SJSA1 (cell line): ENCODE measurements at places on chromosomes 12 and 14.

DNA sequence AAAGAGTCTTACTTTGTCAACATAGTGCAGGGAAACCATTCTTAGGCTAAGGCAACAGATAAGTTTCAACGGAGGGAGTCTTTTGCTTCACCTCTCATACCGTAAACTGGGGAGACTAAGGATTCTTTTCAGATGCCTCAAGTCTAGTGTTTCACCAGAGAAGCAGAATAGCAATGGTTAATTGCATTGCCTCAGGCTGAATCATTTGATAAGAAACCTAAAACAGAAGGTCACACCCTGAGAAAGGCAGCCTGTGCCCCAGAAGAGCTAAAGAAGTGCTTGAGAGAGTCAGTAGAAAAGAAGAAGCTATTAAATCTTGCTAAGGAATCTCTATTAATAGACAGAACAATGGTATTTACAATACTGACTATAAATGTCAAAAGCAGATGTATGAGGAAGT, 21.8 kb upstream of the ATXN7L3B start:
- DNase-seq = no peak

- DNase-seq = no peak
Observed at GRCh38 chr14:91899213-91899612, 31.9 kb upstream of the TC2N start.

DNA sequence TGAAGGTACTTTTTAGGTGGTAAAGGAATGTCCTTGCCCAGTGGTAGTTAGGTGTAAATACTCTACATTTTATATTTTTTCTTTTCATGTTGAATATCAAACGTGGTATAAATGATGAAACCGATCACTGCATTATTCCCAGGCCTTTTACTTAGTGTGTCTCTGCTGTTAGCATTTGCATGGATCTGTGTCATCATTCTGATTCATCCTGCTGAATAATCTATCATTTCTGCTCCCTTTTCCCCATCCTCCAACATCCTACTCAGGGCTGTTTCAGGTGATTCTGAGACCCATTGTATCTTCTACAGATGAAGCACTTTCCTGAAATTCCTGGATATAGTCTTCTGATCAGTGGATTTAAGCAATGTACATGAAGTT, 61.0 kb upstream of the PTHLH start:
- DNase-seq = no peak

GRCh38 chr12:17197971-17198370, 592.0 kb upstream of the LMO3 start:
- DNase-seq = no peak

DNA sequence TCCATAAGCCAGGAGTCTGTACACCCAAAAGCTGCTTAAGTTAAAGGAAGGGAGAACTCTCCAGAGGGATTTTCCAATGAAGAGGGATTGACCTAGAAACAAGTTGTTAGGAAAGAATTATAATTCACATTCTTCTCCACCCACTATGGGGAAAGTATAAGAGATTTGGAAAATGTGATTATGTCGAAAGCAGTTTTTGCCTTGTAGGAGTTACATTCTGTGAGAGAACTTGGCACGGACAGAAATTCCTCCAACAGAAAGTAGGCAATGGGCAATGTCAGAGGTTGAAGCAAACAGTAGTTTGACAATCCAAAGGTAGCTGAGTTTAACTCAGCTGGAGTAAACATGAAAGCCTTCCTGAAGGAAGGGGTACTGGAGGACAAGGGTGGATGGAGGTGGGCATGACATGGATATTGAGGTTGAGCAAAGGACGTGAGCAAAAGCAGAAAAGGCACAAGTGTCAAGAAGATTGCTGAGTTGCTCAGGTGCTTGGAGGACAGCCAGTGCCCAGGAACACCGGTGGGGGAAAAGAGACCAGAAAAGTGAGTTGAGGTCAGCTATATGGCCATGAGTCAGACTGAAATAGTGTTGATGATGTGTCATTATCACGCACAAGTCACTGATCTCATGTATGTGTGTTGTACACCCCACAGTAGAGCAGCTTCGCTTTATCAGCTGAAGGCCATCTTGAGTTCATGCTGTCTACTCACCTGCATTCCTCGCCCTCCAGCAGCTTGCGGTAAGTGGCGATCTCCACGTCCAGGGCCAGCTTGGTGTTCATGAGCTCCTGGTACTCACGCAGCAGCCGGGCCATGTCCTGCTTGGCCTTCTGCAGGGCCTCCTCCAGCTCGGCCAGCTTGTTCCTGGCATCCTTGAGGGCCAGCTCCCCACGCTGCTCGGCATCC, 4.0 kb downstream of the KRT5 start:
- DNase-seq = no peak

GRCh38 chr12:96919510-96920210, 12.6 kb downstream of the NEDD1 start:
- DNase-seq = no peak

GRCh38 chr14:33510063-33510481, 440.8 kb downstream of the EGLN3 start:
- no peak for DNase-seq

GRCh38 chr12:125533434-125534029, 468.3 kb downstream of the AACS start:
- no peak for DNase-seq

- peak; percentile 9 for DNase-seq
Observed at GRCh38 chr14:55807053-55807880, 227.3 kb downstream of the KTN1 start.
